ENCODE measurements at places on chromosomes 2 and 18.

- peak; percentile 71 for DNase-seq
Observed at GRCh38 chr2:45643543-45644542, 7.6 kb upstream of the PRKCE start.

- DNase-seq, result no peak
Observed at GRCh38 chr2:59690849-59691248, 862.6 kb downstream of the BCL11A start.

DNA sequence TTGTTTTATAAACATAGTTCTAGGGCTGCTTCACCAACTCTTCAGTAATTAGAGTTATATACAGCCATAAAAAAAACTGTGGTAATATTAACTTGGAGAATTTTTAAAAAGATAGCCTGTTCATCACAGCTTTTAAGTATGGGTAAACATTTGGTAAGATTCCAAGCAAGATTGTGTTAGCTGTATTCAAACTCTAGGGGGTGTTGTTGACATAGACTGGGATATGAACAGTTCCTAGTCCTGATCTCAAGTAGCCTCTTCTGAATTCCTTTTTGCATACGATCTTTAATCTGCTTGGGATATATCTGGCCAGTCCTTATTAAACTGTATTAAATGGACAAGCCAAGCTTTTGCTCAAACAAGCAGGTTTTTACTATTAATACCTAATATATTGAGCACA is 13.4 kb downstream of the NOP58 start:
- no peak for DNase-seq

DNA sequence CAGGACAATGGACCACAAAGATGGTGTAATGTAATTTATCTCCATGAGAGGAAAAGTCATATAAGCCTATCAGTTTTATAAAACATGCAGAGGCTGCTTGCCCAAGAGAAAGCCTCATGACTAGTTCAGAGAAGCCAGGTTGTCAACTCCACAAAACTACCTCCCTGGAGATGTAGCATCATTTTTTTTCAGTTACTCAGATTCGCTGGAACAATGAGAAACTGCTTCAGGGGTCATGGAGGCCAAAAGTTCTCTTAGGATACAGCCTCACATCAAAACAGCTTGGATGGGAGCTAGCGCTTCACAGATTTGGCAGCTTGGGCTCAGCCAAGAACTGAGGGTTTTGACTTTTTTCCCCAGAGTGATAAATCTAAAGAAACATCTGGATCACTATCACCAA is 263.5 kb downstream of the INSIG2 start:
- no peak for DNase-seq

DNA sequence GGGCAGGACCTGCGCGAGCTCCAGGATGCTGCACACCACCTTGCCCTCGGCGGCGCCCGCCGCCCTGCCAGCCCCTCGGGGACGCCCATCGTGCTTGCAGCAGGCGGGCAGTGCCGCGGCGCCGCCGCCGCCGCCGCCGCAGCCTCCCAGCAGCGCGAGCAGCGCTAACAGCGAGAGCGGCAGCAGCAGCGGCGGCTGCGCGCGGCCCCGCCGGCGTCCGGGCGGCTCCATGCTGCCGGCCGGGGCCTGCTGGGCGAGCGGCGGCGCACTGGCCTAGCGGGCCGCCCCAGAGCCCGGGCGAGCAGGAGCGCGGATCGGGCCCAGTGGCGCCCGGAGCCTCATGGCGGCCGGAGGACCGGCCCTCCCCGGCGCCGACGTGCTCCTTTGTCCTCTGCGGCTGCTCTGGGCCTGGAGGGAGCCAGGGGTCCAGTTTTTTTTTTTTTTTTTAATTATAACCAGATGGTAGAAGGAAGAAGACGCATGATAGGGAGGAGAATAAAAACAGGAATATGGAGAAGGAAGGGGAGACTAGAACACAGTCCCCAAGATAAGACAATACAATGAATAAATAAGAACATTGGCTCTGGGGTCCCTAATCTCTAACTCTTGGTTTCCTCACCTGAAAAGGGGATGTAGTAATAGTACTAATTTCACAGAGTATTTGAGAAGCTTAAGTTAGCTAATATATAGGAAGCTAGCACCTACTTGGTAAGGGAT is 17.1 kb upstream of the ANKRD62 start:
- no peak for DNase-seq

DNA sequence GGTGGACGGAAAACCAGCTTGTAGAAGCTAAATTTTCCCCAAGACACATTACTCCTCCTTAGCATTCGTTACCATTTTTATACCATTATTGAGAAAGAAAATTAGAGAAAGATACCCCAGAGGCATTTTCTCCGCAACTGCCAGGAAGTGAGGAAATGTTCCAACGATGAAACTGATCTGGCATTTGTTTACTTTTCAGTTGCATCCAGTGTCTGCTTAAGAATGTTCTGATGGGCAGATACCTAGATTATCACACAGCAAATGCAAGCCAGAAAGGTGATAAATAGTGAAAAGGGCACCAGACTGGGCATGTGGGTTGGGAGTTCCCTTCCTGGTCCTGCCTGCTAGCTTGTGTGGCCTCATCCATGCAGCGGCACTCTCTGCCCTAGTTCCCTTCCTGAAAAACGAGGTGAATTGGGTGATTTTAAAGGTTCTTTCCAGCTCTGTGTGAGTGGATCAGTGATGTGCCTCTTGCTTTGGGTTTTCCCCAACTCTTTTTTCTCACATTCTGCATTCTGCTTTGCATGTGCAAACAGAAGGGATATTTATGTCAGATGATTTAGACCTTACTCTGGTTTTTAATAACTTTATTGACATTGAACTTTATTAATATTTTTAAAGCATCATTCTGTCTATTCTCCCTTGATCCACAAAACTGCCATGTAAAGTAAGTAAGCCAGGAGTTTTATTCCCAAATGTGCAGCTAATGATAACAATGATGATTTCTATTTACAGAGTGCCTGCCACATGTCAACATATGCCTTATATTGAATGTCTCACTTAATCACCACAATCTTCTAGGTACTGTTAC is 139.6 kb downstream of the INSIG2 start:
- no peak for DNase-seq

DNA sequence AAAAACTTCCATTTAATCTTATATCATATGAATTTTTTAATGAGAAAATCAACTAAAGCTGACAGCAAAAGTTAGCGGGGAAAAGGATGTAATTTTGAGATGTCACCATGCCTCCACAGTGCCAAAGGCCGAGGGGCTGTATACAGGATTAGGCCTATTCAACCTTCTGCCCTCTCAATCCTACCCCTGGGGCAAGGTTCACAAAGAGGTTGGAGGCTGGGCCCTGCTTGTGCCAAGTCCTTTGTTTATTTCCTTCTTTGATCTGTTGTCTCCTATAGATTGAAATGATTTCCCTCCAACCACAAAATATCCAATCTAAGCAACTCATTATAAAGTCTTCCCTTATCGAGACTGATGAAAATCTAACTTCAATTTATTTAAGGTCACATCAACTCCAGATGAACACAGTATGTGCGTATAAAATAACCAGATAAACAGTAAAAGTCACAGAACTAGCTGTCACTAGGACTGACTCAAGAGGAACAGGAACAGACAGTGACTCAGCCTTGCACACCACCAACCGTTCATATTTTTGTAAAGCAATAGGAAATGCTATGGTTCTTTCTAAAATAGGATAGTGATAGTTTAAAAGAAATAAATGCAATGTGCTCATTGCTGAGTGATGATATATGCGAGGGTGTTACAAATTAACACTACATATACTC is 95.8 kb downstream of the SLC25A12 start:
- DNase-seq, result no peak

GRCh38 chr2:44802777-44803424 is 138.6 kb upstream of the SIX3 start:
- no peak for DNase-seq

- DNase-seq, result no peak
Observed at GRCh38 chr2:66794070-66794469, 359.1 kb downstream of the MEIS1 start.

DNA sequence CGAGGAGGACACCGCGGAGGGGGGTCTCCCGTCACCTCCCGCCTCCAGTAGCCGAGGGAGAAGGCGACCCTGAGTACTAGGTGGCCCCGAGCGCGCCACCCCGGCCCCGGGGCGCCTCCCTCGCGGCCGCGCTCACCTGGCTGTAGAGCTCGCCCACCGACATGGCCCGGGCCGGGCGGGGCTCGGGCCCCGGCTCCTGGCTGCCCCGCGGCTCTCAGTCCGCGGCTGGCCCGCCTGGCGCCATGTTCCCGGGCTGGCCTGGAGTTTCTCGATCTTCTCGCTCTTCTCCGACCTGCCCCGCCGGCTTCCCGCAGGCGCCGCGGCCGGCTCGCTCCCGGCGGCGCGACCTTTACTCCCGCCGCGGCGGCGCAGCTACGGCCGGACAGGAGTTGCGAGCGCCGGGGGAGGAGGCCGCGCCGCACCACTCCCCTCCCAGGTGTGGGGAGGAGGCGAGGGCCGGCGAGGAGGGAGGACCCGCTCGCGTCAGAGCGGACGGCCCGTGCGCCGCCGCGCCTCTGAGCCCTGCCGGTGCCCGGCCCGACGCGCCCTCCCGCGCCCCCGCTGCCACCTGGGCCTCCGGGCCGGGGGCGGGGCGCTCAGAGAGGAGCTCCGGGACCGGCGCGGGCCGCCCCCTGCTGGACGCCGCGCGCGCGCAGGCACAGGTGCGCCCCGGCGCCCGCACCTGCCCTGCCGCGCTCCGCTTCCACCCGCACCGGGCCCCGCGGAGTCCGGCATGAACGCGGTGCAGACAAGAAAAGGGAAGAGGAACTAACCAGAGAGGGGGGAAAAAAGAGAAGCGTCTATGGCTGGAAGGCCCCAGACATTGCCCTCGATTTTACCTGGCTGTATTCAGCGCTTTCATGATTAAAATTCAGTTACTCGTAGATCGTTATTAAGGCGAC is at the start of gene MYO5B:
MYO5B (minus strand) TSS at position 517 of the 902 bp plus-strand sequence; CDS start at position 163, 354 bp downstream.
- peak; percentile 38 for DNase-seq

DNA sequence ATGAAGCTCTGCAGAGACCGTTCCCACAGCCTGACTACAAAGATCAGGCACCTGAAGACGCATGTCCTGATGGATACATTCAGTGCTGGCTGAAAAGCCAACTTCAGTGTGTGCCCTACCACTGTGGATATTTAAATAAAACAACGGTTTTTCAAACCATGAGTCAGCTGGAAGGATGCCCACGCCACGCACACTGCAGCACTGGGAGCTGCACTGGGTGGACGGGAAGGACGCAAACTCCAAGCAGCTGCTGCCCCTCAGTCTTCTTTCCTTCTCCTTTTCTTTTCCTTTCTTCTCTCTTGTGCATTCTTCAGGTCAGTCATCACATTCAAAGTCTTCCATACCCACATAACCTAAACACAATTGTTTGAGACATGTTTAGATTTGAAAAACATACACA is 7.9 kb downstream of the TMEM18 start:
- DNase-seq, result no peak

- no peak for DNase-seq
Observed at GRCh38 chr2:62992561-62992960, 58.1 kb upstream of the OTX1 start.

GRCh38 chr18:55318951-55319441 is 269.0 kb downstream of the TCF4 start:
- no peak for DNase-seq

- no peak for DNase-seq
Observed at GRCh38 chr2:65016789-65017188, 27.6 kb downstream of the SLC1A4 start.

- no peak for DNase-seq
Observed at GRCh38 chr2:188473306-188473705, 181.6 kb downstream of the GULP1 start.

GRCh38 chr2:119721462-119721861 is 38.3 kb upstream of the PTPN4 start:
- DNase-seq, result no peak

- DNase-seq, result no peak
Observed at GRCh38 chr2:120660771-120661459, 74.8 kb upstream of the GLI2 start.

DNA sequence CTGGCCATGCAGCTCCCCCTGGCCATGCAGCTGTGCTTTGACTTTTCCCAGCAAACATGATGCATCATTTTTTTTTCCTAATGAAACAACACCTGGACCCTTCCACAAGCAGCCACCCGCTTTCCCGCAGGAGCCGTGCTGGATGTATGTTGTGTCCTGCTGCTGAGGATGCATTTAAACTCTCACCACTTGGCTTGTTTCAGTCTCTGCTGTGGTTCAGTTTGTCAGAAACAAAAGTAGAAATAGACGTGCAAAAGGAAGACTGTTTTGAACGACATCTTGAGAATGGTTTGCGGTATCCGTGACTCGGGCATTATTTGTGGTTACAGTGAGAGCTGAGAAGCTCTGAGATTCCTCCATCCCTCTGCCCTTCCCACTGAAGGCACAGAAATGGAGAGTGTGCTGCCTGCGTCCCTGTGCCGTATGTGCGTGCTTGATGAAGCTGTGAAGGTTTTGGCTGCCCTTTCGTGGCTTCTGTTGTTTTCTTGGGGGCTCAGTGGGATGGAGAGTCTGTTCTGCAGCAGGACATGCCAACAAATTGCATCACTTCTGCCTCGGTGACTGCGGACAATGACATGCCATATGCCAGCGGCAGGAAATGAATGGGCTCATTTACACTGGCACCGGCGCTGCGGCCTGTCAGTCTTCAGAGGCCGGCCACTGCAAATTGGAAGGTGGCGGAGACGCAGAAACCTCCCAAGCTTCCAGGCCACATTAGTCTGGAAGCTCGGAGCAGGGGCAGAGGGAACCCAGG is 417.7 kb upstream of the SALL3 start:
- DNase-seq, result no peak

DNA sequence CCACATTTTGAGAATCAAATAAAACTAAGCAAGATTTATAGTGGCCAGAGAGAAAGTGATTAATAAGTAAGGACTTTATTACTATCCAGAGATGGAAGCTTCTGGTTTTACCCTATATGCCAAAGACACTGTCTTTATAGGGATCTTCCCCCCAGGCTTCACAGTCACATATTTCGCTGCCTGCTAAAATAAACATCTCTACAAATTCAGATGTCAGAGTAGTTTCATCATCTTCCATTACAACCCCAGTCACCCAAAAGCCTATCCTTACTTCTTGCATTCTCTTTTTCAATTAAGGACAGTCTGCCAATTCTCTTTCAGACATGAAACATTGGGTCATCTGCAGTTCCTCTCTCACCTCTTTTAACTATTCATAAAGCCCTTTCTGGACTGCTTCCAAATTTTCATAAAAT is 28.3 kb downstream of the CREB1 start:
- DNase-seq, result no peak

- no peak for DNase-seq
Observed at GRCh38 chr2:182824056-182824766, 42.2 kb downstream of the FRZB start.

DNA sequence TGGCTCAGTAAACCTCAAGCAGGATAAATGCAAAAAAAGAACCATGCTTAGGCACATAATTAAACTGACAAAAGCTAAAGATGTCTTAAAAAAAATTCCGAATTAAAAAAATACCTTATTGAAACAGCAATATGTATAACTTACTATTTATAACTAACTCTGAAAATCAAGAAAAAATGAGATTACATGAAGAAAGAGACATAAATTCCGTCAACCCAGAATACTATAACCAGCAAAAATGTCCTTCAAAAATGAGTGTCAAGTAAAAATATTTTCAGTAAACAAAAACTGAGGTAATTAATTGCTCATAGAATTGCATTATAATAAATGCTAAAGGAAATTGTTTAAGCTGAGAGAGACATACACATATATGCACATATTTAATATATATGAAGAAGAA is 474.5 kb upstream of the SYT4 start:
- no peak for DNase-seq
